ENCODE measurements at places on chromosomes 7 and 10. TPM values are rescaled to one million over a fixed set of nuclear protein-coding genes. Genes with fewer than 3 reads are reported as not detected.

- no peak for DNase-seq
Measured at GRCh38 chr10:6091630-6092029, 2.8 kb downstream of the RBM17 start.

DNA sequence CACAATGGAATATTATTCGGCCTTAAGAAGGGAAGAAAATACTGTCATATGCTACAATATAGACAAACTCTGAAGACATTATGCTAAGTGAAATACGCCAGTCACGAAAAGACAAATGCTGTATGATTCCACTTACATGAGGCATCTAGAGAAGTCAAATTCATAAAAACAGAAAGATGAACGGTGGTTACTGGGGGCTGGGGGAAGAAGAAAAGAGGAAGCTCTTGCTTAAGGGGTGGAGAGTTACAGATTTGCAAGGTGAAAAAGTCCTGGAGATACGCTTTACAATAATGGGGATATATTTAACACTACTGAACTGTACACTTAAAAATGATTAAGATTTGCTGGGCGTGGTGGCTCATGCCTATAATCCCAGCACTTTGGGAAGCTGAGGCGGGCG, 49.0 kb downstream of the PSMC2 start:
- no peak for DNase-seq

- peak; percentile 98 for DNase-seq
Measured at GRCh38 chr10:102432162-102432950, at the start of gene CUEDC2. Gene CUEDC2 (minus strand): TSS chr10:102432574. CDS start chr10:102425188, 7,386 bp downstream.

GRCh38 chr7:73387221-73387828, 46.3 kb upstream of the FZD9 start:
- DNase-seq = no peak

DNA sequence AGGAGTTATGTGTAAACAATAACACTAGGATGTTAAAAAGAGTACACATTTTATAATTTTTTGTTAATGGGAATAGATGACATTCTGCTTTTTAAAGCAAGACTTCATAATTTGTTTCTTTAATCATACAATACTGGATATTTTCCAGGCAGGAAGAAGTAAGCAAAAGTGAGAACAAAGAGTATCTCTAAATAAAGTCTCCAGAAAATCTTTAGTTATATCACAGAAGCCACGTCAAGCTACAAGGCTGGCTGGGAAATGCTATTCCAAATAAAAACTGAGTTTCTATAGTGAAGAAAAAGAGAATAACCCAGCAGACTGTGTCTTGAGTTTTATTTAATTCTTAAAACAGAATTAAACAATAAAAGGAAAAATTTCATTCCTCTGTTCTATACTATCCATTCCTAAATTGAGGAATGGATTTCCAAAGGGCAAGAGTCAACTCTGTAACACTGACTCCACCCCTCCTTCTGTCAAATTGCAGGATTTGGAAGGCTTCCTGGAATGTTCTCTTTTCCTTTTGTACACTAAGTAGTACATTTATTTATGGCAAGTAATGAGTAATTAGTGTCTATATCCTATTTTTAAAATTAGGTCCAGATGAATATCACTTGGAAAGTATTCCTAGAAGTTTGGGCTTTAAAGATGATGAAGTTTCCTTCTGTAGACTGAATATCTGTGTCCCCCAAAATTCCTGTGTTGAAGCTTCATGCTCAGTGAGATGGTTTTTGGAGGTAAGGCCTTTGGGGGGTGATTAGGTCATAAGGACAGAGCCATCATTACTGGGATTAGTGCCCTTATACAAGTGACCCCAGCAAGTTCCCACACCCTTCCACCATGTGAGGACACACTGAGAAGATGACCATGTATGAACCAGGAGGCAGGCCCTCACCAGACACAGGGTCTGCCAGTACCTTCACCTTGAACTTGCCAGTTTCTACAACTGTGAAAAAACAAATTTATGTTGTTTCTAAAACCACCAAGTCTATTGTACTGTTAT, 290.9 kb downstream of the CRPPA start:
- DNase-seq = no peak

The PBLD gene
- 7.6 TPM for total RNA-seq

The TMEM176B gene
- total RNA-seq = 6.6 TPM

The MYH16 gene
- 1.5 TPM for total RNA-seq

The UPK3B gene
- total RNA-seq = 27.1 TPM
